Purkinje cell (primary cell): ENCODE measurements at places on chromosomes 5 and 9. TPM values are rescaled to one million over a fixed set of nuclear protein-coding genes. Genes with fewer than 3 reads are reported as not detected.

Gene IL4
- polyA plus RNA-seq = 0.71 TPM in 1 of 2 replicates, not detected in the other

Gene CERCAM
- 0.14 and 1.6 TPM in 2 replicates for polyA plus RNA-seq

Gene IL3
- polyA plus RNA-seq = not detected in 2 replicates

Gene CEMIP2
- 5.2 and 7.7 TPM in 2 replicates for polyA plus RNA-seq

Gene SLC46A2
- polyA plus RNA-seq = 0.35 TPM in 1 of 2 replicates, not detected in the other

Gene LCN2
- not detected in 2 replicates for polyA plus RNA-seq

Gene GABRA6
- polyA plus RNA-seq = 21.2 and 21.4 TPM in 2 replicates

Gene COL5A1
- polyA plus RNA-seq = 5.9 and 11.6 TPM in 2 replicates

Gene LHX6
- polyA plus RNA-seq = 0.15 TPM in 1 of 2 replicates, not detected in the other

Gene ARID3C
- not detected in 2 replicates for polyA plus RNA-seq

Gene BTNL3
- polyA plus RNA-seq = not detected in 2 replicates

Gene IL9
- not detected in 2 replicates for polyA plus RNA-seq

Gene SLCO4C1
- 0.90 and 1.6 TPM in 2 replicates for polyA plus RNA-seq

Gene PRDM9
- polyA plus RNA-seq = not detected in 2 replicates

Gene CDH6
- polyA plus RNA-seq = 14.3 and 22.3 TPM in 2 replicates

Gene CTNNA1
- 8.3 and 14.9 TPM in 2 replicates for polyA plus RNA-seq

Gene FAM221B
- polyA plus RNA-seq = not detected in 2 replicates
